Activated naive CD4-positive, alpha-beta T cell treated with anti-CD3 and anti-CD28 coated beads, Interleukin-2, amount 50 U/mL, for 72 hours (primary cell): ENCODE measurements at places on chromosomes 3 and 15.

GRCh38 chr3:99172736-99173657, 271.5 kb upstream of the DCBLD2 start:
- DNase-seq: peak; percentile 19

DNA sequence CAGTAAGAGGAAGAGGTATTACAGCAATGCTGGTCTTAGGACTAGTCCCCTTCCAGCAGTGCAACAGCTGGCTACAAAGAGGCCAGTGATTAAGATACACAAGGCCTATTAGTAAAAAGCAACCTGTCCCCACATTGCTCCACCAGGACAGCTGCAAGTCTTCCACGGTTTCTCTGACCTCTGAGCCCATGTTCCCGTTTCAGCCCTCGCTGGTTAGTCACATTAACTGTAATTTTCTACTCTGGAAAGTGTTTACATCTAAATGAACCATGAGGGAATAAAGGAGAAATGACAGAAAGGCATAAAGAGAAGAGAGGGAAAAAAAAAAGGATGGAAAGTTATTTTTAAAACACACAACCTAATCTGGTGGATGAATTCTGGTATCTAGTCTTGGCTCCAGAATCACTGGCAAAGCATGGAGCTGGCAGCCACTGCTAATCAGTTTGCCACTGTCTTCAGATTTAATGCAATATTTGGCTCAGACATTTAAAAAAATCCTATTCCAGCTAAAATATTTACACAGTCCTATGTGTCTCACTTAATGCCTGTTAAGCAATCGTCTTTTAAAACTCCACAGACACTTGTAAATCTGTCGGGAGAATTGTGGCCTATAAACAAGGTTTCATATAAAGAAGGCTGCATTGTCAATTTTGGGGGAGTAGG, 154.9 kb downstream of the GREM1 start:
- DNase-seq: no peak

- DNase-seq: no peak
Measured at GRCh38 chr3:101189796-101190195, 130.6 kb downstream of the IMPG2 start.

DNA sequence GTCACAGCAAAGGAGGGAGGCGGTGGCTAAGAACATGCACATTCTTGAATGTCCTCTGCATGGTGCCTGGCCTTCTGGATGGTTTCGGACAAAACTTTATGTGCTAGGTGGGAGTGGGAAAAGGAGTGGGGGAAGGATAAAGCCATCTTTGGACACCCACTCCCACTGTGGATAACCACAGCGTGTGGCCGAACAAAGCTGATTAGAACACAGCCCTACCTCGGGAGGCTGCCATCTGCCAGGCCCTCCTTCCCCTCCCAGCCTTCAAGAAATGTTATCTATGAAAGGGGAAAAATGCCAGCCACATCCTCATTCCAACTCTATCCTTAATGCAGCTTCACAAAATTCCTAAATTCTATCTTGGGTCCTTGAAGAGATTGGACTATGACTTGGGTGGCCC, 18.8 kb downstream of the AMOTL2 start:
- DNase-seq: no peak

DNA sequence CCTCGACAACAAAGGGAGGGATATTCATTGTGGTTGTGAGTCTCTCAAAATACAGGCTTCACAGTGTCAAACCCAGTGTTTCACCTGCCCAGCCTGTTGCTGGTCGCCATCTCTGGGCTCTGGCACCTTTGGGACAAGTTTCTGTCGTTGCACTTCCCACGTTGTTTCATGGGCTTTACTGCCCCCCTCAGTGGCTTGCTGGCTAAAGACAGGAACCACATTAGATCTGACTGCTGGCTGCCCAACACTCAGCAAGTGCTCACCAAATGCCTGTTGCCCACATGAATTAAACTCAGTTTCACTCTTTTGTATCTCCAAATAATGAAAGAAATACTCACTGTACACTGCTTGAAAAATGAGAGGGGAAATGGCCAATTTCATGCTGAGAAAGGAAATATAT, 27.6 kb downstream of the FOXL2 start:
- DNase-seq: no peak

DNA sequence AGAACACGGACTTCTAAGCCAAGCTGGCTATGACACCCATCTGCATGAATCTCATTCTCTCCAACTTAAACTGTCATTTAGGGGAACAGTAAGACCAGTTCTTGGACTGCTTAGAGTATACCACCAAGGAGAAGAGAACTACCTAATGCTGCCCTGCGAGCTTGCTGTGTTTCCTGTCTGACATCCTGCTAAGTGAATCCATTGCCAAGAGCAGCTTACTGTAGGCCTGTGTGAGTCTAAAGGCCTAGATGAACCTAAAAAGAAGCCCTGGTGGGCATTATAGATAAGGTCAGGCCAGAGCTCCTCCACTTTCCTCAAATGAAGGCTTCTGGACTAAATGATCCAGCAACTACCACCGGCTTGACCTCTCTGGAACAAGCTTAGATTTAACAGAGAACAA, 15.0 kb downstream of the LZTFL1 start:
- no peak for DNase-seq

- DNase-seq: no peak
Measured at GRCh38 chr3:77468626-77469020, 428.7 kb downstream of the ROBO2 start.

DNA sequence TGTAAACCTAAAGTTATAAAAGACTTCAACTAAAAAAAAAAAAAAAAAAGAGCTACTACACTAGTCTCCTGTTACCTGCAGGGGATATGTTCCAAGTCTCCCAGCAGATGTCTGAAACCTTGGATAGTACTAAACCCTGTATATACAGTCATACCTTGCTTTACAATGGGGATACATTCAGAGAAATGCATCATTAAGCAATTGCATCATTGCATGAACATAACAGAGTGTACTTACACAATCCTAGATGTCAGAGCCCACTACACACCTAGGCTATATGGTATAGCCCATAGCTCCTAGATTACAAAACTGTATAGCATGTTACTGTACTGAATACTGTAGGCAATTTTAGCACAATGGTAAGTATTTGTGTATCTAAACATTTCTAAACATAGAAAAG, 119.1 kb downstream of the GMPS start:
- DNase-seq: no peak

DNA sequence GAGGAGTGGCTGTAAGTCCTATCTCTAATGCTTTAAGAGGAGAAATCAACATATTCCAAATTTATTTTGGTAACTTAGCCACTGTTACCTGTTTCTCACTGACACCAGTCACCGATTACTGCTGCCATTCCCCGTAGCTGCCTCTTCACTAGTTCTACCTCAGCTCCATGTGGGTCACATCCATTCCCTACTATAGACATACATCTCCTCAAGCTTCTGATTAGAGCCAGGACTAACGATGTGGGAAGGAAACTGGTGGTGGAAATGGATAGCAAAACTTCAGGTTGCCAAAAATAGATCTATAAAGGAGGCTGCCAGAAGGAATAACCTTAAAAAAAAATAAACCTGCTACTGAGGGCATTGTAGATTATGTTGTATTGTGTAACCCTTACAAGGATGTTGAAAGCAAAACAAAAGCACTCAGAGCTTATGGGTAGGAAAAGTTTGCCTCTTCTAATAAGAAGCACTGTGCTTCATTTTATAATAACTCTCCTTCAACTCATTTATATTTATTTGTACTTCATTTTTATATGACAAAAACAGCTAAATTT, 56.0 kb downstream of the KAT2B start:
- no peak for DNase-seq

DNA sequence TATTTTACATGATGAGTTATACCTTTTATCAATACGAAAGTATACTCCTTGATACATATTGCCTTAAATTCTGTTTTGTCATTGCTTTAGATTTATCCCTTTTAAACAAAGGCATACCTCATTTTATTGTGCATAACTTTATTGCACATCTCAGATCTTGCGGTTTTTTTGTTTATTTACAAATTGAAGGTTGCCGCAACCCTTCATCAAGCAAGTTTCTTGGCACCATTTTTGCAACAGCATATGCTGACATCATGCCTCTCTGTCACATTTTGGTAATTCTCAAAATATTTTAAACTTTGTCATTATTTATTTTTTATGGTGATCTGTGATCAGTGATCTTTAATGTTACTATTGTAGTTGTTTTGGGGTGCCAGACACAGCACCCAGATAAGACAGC, 20.9 kb downstream of the SNRK start:
- DNase-seq: no peak

DNA sequence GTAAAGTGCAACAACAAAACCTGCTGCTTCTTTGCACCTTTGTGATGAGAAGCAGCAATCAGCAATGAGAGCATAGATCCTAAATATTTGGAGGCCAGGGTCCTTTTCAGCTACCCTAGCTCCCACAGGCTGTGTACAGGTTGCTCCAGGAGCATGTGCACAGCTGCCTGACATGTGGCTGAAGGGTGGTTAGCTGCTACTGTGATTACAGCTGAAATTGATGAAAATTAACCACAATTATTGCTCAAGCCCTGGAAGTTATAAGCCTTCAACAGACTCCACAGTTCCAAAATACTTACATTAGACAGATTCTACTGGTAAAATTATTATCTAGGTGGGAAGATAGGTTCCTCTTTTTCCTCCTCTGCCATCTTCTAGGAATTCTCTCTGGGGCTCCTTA, 28.5 kb downstream of the COMMD2 start:
- DNase-seq: no peak

- no peak for DNase-seq
Measured at GRCh38 chr15:101256757-101257156, 4.9 kb upstream of the CHSY1 start.

DNA sequence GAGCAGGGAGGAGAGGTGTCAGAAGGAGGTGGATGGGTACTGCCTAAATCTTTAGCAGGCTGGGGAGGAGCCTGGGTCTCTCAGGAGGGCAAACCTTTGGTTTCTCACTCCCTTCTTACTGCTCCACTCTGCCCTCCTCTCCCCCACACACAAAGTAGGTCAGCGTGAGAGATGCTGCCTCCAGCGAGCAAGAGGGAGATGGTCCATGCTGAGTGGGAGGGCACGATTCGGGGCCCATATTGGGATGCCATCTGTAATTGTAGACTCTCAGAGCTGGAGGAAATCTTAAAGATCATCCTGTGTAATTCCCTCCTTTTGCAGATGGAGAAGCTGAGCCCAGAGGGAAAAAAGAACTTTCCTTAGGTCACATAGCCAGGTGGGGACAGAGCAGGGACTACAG, 34.2 kb upstream of the SYN2 start:
- no peak for DNase-seq

DNA sequence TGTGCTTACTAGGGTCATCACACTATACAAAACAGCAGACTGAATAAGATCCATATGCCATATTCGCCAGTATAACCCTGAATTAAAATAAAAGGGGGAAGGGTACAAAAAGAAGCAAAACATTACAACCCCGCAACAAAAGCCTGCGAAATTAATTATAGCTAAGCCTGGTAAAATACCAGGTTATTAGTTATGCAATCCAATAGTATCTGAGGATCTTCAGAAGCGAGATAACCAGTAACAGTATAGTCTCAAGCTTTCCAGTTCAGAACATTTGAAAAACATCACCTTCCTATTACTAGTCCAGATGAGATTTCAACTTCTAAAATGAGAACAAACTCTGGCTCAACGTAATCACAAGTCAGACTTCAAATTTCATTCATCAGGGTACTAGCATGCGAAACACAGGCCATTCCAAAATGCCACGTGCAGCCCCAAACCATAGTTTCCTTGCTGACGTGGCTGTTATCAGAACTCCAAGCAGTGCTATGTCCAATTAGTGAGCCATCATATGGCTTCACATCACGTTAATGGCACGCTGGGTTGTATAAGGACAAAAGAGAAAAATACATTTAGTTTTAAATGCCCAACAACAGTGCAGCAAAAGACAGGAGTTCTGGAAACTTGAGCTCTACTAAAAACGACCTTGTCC, 1.1 kb downstream of the SSR3 start:
- no peak for DNase-seq

DNA sequence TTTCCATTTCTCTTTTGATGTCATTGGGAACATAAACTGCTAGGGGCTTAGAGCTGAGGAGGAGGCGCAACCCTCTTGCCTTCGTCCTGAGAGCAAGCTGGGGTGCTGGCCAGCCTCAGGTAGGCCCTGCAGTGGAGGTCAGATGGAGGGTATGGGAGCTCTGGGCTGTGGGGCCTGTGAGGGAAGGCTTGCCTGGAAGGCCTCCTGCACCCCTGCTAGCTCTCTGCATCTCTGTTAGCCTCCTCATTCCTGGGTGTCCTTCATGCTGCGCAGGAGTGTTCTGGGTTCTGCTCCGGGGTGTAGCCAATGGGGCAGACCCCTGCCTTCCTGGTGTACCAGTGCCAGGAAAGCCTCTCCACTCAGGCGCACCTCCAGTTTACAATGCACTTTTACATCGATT, 11.8 kb downstream of the GP5 start:
- DNase-seq: no peak

GRCh38 chr3:101813817-101814440, 34.9 kb downstream of the NXPE3 start:
- DNase-seq: no peak

DNA sequence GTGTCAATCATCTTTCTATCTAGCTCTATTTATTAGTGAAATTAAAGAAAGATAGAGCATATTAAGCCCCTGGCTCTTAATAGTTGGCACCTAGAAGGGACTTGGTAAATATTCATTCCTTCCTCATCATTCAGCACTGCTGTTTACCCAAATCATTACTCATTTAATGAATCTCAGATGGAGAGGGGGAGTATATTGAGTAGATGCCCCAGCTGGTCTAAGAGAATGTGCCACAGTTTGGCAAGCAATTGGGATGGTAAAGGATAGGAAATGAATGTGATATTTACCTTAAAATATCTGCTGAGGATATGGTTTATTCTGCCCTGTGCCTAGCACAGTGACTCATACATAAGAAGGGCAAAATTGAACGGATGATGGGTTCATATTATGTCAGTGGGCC, 6.0 kb downstream of the IL1RAP start:
- no peak for DNase-seq
